ENCODE measurements at places on chromosomes 6 and 20.

DNA sequence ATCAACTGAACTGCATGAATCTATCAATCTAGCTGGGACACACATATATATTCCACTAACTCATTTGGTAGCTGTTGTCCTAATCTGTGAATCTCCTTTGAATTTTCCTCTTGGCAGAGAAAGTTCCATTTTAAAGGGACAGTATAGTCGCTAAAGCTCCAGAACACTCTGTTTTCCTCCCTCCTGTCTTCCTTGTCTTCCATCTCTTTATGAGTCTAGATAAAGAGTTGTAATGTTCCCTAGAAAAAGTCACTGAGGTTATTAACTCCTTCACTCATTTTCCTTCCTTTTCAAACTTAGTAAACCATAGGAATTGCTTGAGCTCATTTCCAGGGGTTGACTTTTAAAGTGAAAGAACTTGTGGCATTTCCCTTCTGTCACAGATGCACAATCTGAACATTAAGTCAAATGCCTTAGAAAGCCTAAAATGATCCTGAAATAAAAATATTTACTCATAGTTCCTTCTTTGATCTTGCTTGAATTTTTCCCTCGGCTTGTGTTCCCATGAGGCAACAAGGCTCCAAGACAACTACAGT lies 198.4 kb downstream of the TRIM27 start:
- DNase-seq: no peak

GRCh38 chr20:59462249-59462648 lies 142.1 kb upstream of the PHACTR3 start:
- DNase-seq: no peak

- DNase-seq: no peak
Measured at GRCh38 chr20:35451295-35451694, 4.1 kb upstream of the CEP250 start.

GRCh38 chr6:55668591-55668990 lies 89.6 kb upstream of the HMGCLL1 start:
- DNase-seq: no peak

DNA sequence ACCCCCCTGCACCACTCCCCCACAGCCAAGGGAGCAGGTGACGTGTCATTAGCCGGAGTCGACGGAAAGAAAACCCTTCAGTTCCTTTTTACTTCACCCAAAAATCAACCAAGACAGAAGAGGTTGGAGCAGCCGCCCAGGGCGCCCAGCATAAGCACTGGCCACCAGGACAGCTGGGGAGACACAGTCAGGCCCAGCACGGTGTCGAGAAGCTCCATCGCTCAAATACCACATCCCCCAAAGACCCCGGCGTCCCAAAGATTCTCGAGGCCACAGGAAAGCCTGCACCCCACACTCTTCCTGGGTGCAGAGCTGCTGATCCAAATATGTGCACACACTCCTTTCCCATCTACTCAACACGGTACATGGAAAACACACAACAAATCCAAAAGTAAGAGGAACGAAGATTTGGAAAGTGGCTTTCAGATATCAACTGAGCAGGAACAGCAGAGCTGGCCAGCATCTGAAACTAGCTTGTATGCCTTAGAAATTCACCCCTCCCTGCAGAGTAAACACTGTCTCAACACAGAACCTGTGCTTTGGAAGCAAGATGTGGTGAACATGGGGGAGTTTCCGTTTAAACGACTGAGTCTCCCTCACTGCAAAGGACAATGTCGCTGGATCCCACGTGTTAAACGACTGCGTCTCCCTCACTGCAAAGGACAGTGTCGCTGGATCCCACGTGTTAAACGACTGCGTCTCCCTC lies 54.6 kb downstream of the DLL1 start:
- DNase-seq: no peak

DNA sequence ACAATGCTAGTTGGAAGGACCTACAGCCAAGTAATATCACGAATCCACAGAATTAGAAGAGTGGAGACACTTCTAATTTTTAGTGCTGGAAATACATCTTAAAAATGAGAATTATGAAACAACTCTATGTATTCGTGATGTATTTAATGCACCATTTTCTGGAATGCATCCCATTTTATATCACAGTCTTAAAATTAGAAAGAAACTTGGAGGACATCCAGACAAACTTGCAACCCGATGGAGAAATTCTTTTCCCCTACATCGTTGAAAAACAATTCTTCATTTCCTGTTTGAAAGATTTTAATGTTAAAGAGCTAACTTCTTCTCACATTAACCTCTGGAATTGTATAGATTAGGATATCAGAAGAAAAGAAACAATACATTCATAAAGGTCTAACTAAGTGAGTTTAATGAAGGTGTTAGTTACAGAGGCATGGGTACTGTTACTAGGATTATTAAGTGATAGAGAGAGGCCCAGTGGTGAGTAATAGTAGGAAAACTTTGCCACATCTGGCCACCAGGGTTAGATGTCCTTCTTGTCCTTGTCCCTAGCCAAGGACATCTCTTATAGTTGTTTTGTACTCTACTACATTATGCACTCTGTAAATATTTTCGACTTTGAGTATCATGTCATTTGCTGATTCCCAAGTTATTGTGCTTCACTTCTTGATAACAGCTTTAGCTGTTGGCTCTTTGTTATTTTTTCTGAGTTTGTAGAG lies 502.4 kb upstream of the PTCHD4 start:
- no peak for DNase-seq

DNA sequence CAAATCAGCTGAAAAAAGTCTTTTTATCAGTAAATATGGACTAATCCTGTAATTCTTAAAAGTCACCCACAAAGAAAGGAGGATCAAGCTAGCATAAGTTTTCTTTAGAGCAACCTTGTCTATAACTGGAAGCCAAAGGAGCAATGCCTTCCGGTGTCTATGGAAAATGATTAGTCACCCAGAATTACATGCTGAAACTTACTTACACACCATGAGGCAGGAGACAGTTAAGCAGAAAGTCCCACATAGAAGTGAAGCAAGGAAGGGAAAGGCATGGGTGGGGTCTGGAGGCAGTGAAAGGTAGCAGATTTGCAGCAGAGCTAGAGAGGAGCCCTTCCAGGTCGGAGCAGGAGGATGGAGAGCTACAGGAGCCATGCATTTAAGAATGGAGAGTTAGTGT lies 153.7 kb upstream of the RIPOR2 start:
- no peak for DNase-seq

- DNase-seq: no peak
Measured at GRCh38 chr20:25553819-25554296, 31.5 kb downstream of the NINL start.

DNA sequence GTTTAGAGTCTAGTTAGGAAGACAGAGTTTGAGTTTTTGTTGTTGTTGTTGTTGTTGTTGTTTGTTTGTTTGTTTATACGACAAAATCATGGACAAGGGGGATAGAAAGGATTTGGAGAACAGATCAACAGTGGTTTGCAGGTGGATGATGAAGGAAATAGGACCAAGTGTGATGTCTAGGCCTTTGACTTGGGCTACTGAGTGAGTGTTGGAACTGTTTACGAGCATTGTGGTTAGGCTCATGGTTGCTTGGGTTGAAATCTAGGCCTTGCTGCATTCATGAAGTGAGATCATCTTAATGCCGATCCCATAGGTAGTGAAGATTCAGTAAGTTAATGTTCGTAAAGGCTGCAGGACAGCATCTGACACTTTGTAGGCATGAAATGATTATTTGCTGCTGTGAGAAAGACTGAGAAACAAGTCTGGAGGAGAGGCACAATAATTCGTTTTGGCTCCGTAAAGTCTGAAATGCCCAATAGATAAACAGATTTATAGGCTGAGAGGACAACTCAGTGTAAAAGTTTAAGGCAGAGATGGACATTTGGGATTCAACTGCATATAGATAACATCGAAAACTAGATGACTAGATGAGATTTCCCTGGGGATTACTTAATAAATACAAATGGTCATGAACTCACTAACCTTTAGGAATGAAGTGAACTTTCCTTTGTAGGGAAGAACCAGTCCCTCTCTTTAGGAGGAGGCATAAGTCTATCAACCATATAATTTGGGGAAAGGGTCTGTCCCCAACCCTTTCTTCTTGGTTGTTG lies 70.0 kb downstream of the HDDC2 start:
- no peak for DNase-seq

GRCh38 chr20:37308086-37309050 lies 18.9 kb downstream of the MANBAL start:
- DNase-seq: no peak

DNA sequence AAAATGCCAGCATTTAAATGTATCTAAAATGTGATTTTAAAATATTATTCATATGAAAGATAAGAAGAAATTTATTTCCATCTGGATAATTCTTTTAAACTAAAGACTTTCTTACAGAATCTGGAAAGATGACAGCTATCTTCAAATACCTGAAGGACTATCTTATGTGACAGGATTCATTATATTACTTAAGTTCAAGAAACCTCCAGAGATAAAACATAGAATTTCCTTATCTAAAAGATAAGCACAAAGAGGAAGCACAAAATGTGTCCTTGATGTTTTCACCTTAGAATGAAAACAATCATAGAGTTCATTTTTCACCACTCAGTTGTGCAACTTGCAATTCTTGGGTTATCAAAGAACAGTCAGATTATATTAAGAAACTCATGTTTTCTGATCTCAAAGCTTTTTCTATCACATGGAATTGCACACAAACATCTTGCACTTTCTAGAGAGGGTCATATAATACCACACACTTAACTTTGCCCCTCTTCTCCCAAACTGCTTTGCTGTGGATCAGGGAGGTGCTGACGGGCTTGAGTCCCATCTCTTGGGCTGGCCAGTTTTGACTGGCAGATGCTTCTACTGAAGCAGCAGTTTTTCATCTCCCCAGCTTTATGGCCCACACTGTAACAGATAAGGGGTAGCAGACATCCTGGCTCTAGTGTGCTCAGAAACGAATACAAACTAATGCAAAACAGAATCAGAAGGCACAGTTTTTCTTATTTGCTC lies 467.4 kb downstream of the CDC5L start:
- no peak for DNase-seq

DNA sequence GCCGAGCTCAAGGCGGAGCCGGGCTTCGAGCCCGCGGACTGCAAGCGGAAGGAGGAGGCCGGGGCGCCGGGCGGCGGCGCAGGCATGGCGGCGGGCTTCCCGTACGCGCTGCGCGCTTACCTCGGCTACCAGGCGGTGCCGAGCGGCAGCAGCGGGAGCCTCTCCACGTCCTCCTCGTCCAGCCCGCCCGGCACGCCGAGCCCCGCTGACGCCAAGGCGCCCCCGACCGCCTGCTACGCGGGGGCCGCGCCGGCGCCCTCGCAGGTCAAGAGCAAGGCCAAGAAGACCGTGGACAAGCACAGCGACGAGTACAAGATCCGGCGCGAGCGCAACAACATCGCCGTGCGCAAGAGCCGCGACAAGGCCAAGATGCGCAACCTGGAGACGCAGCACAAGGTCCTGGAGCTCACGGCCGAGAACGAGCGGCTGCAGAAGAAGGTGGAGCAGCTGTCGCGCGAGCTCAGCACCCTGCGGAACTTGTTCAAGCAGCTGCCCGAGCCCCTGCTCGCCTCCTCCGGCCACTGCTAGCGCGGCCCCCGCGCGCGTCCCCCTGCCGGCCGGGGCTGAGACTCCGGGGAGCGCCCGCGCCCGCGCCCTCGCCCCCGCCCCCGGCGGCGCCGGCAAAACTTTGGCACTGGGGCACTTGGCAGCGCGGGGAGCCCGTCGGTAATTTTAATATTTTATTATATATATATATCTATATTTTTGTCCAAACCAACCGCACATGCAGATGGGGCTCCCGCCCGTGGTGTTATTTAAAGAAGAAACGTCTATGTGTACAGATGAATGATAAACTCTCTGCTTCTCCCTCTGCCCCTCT lies 1.1 kb downstream of the CEBPB start:
- peak; percentile 60 for DNase-seq

GRCh38 chr6:146962329-146962728 lies 241.9 kb upstream of the STXBP5 start:
- DNase-seq: no peak

GRCh38 chr20:15634102-15634501 lies 939.1 kb downstream of the KIF16B start:
- no peak for DNase-seq

- DNase-seq: no peak
Measured at GRCh38 chr20:50389438-50389807, 120.8 kb upstream of the PTPN1 start.

DNA sequence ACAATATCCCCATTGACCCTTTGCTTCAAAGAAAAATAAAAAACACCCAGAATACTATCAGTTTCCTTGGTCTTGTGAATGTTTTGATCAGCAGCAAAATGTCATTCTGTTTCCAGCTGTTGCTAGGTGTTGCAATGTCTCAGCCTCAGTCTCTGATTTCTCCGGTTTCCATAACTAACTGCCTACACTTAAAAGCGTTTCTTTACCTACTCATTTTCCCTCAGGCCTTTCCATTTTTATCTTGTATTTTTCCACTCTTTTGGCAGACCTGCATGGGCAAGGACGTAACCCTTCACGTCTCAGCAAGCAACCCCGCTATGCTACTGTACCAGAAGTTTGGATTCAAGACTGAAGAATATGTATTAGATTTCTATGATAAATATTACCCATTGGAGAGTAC lies 49.4 kb downstream of the KAT14 start:
- no peak for DNase-seq

- no peak for DNase-seq
Measured at GRCh38 chr6:153963352-153963751, 75.7 kb upstream of the OPRM1 start.

DNA sequence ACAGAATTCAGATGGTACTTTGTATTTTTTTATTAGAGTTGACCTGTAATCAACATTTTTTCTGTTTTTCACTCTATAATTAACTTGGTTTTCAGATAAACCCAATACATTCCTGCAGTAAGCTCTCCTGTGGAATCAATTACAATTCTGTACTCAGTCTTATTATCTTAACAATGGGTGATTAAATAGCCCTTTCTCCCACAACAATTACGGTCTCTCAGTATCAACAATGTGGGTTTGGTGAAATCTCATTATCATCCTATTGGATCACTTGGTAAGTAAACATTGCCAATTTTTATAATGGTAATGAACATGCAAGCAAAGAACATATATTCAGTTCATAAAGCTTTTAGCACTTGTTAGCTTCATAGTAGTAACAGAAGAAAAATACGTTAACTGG lies 438.9 kb upstream of the EPHA7 start:
- DNase-seq: no peak

- DNase-seq: peak; percentile 26
Measured at GRCh38 chr6:86937219-86938079, at the start of gene HTR1E. TSS of gene HTR1E (plus strand) at chr6:86937528. CDS start at chr6:87015335, 77,807 bp downstream.

All from stimulated activated CD4-positive, alpha-beta T cell treated with anti-CD3 and anti-CD28 coated beads, Interleukin-2, amount 100 ng/mL, for 24 hours (primary cell).